ENCODE measurements at places on chromosomes 5 and 9.

GRCh38 chr5:139397921-139398320 is 3.0 kb upstream of the PROB1 start:
- DNase-seq, result no peak

- DNase-seq, result no peak
Measured at GRCh38 chr5:61010467-61011454, 65.8 kb downstream of the NDUFAF2 start.

DNA sequence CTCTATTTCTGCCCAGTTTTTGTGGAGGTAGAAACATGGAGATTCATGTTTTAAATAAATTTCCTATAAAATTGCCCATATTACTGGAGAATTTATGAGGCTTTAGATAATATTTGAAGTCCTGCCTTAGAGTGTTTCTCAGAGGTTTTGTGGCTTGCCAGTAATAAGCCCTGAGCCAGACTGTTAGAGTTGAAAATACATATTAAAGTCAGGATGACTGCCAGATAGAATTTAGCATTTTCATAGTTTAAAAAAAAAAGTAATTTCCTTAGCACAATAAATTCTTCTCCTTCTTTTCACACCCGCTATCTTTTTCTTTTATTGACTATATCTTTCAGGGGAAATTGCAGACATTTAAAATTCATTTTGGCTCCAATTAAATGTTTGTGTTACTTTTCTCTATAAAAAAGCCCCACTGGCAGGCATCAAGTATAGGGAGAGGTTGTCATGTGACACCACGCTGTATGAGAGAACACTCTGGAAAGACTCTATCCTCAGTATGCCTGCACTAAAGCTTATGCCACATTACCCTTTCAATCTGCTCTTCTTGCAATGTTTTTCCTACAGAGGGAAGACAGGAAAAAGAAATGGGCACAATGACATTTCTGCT is 135.2 kb downstream of the MPDZ start:
- DNase-seq, result peak; percentile 4

DNA sequence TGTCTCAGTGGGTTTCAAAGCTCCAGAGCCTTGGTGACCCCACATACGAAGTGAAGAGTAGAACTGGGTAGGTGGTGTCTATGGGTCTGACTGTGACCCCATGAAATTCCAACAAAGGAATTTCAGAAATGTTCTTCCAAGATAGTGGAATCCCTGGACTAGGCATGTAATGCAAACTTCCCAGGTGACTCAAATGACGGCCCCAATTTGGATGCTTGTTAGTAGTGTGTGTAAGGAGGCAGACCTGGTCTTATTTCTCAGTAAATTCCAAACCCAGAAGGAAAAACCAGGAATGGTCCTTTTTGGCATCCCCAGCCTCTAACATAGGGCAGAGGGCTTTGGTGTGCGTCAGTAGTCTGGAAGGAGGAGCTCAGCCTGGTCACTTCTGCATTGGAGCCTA is 43.6 kb upstream of the ABCA1 start:
- no peak for DNase-seq

DNA sequence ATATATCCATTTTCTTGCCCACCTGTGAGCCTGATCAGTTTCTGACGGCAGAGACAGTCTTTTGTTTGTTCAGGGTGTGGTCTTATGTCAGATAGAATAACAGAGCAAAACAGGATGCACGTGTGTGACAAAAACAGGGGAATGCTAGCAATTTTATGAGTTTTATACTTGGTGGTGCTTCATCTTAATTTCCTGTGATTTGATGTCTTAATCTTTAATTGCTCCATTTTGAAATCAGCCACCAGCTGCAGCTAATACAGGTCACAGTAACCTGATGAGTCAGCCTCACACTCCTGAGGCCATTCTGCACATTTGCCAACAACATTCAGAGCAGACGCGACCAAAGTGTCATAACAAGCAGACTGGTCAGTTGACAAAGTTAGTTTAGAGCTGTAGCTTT is 42.3 kb upstream of the JMY start:
- peak; percentile 27 for DNase-seq

DNA sequence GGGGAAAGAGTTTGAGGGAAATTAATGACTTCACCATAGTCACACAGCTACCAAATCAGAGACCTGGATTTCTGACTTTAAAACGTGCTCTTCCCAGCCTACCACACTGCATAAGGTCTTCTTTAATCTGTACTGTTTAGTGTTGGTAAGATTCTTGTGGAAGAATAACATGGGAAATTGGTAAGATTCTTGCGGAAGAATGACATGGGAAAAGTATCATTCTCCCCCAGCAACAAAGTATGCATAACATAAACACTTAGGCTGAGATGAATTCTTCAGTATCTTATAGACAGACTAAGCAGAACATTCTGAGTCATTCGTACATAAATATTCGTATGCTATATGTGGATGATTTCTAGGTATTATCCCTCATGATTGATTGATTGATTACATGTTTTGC is 170.4 kb downstream of the FOCAD start:
- DNase-seq, result peak; percentile 74

- DNase-seq, result peak; percentile 25
Measured at GRCh38 chr9:15642369-15642962, 89.6 kb downstream of the CCDC171 start.

DNA sequence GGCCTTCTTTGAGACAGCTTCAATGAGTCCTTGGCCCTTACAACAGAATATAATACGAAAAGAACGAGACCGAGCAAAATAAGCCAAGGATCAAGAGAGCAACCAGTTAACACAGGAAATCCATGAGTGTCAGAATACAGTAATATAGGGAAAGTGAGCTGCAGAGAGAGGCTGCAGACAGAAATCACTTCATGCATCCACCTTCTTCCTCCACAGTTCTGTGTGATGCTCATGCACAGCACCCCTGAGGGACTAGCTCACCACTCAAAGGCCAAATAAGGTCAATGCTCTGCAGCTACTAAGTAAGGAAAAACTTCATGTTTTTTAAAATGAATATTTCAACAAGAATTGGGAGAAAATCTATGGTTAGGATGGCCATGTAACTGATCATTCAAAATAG is 257.1 kb downstream of the MCTP1 start:
- no peak for DNase-seq

DNA sequence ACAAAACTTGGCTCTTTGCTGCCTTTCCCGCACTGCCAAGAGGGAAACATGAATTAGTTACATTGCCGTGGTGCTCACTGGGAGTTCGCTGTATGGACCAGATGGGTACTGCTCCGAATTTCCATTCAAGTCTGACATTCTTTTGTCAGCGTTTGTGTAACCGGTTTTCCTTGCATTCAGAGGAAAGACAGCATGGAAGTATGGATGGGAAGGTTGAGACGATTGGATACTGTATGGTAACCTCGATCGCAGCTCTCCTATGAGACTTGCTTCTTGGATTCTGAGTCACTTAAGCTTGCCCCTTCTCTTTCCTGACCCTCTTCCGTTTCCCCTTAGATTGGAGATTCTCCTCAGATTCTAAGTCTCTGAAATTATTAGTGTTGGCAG is 625 bp upstream of the UBLCP1 start:
- DNase-seq, result no peak

- no peak for DNase-seq
Measured at GRCh38 chr5:170008376-170008775, 28.1 kb upstream of the INSYN2B start.

GRCh38 chr9:105877721-105878120 is 183.4 kb downstream of the TMEM38B start:
- DNase-seq, result no peak

DNA sequence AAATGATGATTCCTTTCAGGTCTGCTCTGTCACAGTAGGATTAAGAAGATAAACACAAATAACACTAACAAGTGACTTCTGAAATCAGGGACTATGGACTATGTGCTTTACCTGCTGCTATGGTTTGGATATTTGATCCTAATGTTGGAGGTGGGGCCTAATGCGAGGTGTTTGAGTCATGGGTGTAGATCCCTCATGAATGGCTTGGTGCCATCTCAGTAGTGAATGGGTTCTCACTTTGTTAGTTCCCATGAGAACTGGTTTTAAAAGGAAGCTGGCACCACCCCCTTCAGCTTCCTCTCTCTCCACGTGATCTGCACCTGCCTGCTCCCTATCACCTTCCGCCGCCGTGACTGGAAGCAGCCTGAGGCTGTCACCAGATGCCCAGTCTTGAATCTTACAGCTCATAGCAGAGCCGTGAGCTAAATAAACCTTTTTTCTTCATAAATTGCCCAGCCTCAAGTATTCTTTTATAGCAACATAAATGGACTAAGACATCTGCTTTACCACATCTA is 3.3 kb downstream of the PPIC start:
- DNase-seq, result no peak

GRCh38 chr5:13357929-13358328 is 586.6 kb downstream of the DNAH5 start:
- DNase-seq, result no peak

DNA sequence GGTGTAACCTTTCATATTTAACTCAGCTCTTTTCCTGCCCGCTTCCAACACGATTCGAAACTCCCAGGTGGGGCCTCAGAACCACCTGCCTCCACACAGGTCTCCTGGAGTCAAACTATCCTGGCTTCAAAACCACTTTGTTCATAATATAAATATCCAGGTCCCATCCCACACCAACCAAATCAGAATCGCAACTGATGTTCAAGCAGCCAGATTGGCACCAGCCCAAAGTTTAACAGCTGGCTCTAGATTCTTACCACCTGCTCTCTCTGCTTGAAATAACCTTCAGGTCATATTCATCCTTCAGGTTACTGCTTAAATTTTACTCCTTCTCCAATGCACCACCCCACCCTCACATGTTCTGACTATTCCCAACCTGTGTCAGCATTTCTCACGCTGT is 231.4 kb upstream of the TRPM3 start:
- no peak for DNase-seq

DNA sequence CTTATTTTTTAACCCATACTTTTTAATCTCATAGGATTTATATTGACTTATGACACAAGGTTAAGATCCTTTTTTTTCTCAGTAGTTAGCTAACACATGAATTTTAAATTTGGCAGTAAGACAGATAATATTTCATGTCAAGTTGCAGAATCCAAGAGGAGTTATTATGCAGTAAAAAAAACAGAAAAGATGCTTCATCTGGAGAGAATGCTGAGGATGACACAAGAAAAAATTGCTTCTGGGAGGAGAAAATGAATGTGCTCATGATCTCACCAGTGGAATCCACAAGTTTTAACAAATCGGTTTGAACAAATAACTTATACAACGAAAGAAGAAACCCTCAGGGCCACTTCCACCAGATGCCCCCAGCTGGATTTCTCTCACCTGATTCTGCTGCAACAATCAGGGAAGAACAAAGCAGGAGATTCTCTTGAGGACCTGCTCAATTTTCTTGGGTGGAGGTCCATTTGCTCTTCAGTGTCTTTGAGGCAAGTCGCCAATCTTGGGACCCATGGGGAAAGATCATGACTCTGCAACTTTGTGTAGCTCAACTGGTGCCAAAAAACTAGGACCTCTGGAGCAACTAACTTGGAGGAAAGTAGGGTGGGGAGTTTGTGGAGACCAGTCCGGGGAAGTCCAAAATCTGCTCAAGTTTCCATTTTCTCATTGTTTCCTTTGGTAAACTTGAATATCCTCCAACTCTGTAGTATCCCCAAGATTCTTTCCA is 50.5 kb upstream of the TNFSF15 start:
- DNase-seq, result peak; percentile 91

- DNase-seq, result no peak
Measured at GRCh38 chr5:56161927-56162326, 71.2 kb downstream of the ANKRD55 start.

DNA sequence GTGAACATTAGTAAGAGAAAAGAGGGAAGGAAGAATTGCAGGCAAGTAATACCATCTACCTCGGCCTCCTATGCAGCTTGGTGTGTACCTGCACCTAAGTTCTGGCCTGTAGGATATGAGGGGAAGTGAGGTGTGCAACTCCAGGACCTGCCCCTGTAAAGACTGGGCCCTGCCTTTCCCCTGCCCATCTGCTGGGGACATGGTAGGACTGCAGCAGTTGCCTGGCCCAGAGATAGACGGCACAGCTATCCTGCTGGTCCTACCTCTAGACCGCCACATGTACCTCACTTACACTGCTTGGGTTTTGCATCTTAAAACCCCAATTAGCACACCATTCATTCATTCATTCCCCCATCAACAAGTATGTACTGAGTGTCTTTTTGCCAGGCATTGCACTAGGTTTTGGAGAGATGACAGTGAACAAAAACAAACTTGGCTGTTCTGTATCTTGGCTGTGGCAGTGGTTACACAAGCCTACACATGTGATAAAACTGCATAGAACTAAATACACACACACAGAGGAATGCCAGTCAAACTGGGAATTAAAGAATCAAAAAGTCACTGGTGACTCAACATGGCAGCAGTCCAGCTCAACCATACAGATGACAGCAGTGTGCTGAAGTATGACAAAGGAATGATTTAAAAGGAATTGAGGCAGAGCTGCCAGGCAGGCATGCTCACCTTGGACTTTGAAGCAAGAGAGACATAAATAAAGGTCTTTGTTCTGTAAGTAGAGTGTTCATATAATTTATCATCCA is 23.3 kb upstream of the MGAT1 start:
- peak; percentile 71 for DNase-seq

DNA sequence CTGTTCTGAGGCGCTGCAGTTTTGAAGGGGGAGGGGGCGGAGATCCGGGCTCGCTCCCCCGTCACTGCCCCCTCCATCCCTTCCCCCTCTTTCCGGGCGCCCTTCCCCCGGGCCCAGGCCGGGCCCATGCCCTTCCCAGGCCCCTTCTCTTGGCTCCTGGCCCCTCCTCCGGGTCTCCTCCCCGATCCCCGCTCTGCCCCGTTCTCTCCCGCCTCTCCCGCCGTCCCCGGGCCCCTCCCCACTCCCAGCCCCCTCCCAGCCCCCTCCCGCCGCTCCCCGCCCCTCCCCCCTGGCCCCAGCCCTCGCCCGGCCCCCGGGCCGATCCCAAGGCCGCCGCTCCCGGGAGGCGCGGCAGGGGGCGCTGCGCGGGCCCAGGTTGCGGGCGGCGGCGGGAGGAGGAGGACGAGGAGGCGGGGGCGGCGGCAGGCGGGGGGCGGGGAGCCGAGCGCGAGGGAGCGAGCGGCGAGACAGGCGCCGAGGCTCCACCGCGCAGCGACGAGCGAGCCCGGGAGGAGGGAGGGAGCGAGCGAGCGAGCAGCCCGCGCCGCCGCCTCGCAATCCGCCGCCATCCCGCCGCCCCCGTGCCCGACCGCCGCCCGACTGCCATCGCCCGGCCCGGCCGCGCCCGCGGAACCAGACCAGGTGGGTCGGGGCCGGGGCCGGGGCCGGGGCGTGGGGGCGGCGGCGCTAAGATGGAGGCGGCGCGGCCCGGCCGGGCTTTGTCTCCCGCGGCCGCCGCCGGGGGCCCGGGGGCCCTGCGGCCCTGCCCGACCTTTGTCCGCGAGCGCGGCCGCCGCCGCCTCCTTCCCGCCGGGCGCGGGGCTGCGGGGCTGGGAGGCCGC is at the start of gene PRRC2B:
Gene PRRC2B, plus strand, starts transcription at position 465 of the 842 bp plus-strand sequence. CDS start 36,059 bp downstream, outside the sequence.
- DNase-seq, result no peak

- DNase-seq, result no peak
Measured at GRCh38 chr9:31255211-31255610, 1129.2 kb upstream of the ACO1 start.

Data from astrocyte (in vitro differentiated cells and primary cell).